Retina (tissue), 1 donor: ENCODE measurements at places on chromosomes 3 and 15.

DNA sequence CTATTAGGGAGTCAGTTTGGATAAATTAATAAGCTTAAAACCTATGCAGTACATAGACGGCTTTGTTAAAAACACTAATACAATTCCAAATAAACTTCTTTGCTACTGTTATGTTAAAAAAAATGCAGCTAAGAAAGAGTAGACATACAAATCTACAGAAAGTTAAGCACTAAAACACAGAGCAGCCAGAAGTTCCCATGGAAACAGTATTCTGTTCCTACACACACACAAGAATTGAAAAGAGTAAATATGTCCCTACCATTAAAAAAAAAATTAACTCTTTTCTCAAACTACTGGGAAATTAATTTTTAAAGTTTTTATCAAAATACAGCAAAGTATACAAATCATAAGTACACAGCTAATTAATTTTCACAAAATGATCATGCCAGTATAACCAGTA, 71.6 kb downstream of the CLASP2 start:
- DNase-seq, result no peak

- DNase-seq, result no peak
These were observed 163.6 kb upstream of the PRICKLE2 start for GRCh38 chr3:64388886-64389285.

- DNase-seq, result no peak
These were observed 108.3 kb downstream of the SV2B start for GRCh38 chr15:91208371-91208770.

- no peak for DNase-seq
These were observed 179.6 kb upstream of the STT3B start for GRCh38 chr3:31353166-31353565.

- no peak for DNase-seq
These were observed 217.4 kb upstream of the CD96 start for GRCh38 chr3:111324645-111325044.

- peak; percentile 71 for DNase-seq
These were observed 77.8 kb upstream of the HES1 start for GRCh38 chr3:194058189-194058571.

DNA sequence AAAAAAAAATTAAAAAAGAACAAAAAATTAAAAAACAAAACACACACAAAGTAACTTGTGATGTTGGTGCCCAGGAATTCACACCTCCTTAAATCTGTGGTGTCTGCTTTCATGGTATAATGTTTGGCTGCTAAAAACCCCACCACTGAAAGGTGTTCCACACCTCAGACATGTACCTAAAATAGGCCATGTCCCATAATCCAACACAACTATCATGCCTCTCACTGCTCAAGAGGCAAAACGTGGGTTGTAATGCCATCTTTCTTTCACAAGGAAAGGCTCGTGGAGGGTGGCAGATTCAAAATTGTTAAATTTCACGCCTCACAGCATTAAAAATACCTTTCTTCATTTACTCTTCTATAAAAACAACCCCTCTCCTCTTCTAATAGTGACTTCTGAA, 29.5 kb downstream of the MKRN2 start:
- DNase-seq, result no peak

DNA sequence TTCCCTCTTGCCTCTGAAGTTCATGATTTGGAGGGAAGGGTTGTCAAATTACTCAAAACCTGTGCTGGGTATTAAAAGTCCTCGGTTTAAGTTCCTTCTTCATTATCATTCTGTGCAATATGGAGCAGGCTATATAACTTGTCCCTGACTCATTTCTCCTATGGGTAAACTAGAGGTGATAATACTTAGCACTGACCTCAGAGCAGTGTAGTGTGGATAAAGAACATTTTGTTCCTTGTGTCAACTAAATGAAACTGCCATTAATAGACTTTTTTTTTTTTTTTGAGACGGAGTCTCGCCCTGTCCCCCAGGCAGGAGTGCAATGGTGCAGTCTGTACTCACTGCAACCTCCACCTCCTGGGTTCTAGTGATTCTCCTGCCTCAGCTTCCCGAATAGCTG, 2.2 kb upstream of the BBX start:
- DNase-seq, result no peak

- no peak for DNase-seq
These were observed 110.4 kb downstream of the TMEM266 start for GRCh38 chr15:76169911-76170800.

DNA sequence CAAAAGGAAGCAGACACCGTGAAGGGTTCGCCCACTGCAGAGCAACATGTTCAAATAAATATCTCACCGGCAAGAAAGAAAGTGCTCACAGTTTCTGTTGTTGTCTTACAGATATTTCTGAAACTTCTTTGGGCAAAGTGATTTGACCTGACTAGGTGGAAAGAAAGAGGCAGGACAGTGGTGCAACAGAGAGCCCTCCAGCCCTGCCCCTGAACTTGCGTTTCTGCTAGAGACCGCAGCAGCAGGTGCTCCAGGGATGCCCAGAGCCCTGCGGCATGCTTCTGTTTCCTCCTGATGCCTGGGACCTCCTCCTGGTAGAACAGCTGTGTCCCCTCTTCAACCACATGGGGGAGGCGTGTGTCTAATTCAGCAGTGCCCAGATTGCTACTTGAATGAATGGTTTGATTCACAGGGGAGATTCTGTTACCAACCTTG, 123.4 kb downstream of the ATP10A start:
- no peak for DNase-seq

GRCh38 chr3:141337991-141338390, 30.3 kb upstream of the ZBTB38 start:
- no peak for DNase-seq

GRCh38 chr3:86978111-86978551, 12.8 kb downstream of the VGLL3 start:
- DNase-seq, result no peak

DNA sequence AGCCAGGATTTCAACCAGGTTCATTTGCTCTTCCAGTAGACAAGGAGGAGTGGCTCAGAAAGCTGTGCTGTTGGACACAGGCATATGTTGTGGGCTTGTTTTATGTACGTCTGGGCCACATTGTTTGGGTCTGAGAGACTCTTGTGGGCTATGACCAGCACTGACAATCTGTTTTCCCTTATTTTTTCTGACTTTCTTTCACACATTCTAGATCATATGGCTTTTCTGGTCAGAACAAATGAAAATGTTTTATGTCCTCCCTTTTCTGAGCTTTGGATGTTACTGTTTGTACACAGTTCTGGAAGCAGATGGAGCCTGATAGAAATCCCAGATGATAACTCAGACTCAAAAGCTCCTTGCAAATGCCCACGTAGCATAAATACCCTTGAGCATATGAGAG, 85.8 kb upstream of the RGMA start:
- DNase-seq, result no peak

- no peak for DNase-seq
These were observed 43.1 kb upstream of the LIMD1 start for GRCh38 chr3:45551214-45552010.

DNA sequence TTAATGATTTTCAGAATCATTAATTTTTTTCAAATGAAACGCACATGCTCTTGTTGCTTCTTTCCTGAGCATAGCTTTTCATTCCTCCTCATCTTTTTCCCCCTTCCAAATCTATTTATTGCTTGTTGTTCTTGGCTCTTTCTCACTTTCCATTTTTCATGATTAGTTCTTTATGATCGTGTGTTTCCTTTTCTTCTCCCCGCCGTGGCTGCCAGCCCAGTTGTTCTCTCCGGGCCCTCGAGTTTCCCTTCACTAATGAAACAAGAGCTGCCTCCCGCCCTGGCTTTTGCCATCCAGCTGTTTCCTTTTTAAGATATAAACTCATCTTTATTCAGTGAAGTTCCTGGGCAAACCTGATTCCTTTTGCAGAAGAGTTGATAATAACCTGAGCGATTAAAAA, 170.2 kb upstream of the NR2F2 start:
- DNase-seq, result no peak

- DNase-seq, result peak; percentile 57
These were observed 120.5 kb downstream of the XXYLT1 start for GRCh38 chr3:195150181-195151118.

DNA sequence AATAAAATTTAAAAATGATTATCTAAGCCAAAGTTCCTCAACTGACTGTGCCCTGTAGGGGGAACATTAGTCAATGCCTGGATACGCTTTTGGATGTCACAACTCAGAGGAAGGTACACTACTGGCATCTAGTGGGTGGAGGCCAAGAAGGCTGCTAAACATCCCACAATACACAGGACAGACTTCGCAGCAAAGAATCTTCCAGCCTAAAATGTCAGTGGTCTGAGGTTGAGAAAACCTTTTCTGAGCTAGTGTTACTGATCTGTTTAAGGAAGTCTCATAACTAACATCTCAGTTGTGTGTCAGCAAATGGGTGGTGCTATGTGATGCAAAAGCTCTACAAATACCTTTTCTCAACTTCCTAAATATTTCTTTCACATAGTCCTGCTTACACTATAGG, 20.9 kb upstream of the LDHAL6B start:
- no peak for DNase-seq

GRCh38 chr3:138354376-138354775, 6.0 kb downstream of the MRAS start:
- no peak for DNase-seq

DNA sequence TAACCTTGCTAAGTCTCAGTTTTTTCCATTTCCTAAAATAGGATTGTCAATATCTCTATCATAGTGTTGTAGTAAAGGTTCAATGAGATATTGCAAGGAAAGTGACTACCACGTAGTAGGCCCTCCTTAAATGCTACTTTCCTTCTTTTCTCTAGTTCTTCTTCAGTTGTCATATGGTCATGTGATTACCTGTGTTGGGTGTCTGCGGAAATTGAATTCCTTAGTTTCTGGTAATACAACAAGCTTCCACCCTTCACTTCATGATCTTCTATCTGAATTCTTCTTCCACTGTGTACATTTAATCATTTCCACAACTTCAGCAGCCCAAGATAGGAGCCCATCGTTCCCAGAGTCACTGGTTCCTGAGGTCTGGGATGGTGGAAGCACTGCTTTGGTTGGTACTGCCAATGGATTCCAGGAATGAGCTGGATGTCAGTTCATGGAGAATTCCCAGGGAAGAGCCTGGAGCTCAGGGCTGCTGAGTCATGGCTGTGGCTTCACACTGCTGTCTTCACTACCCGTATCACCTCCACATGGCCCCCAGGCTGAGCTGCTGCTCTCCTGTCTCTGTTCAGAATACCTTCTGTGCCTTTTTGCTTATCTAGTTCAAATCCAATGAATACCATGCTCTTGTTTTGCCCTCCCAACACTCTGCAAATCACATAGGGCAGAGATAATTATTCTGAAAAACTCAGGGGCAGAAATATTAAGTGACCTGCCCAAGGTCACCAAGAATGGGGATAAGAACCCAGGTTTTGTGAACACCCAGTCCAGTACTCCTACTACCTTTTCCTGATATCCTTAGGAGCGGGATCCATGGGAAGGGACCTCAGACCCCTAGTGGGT, 98.6 kb downstream of the RPL39L start:
- no peak for DNase-seq

- DNase-seq, result no peak
These were observed 26.2 kb upstream of the TFG start for GRCh38 chr3:100682854-100683760.

GRCh38 chr3:141100531-141101320, 49.6 kb downstream of the SPSB4 start:
- DNase-seq, result no peak

GRCh38 chr3:140753865-140754754, 76.2 kb downstream of the TRIM42 start:
- DNase-seq, result no peak

DNA sequence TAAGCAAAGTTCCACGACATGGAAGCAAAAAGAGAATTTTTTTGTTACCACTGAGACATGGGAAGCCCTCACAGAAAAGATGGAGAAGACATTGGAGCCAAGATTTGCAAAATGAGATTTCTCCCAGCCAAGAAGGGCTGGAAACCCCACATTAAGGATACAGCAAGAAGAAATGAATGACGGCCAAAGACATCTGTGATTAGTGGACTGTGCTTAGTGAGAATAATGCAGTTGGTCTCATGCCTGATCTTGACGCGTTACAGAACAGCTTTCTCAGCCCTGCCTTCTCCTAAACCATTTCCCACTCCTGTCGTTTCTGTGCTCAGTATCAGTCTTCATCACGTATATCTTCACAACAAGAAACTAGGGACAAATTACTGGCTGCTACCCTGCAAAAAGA, 45.8 kb upstream of the ARRDC4 start:
- no peak for DNase-seq

DNA sequence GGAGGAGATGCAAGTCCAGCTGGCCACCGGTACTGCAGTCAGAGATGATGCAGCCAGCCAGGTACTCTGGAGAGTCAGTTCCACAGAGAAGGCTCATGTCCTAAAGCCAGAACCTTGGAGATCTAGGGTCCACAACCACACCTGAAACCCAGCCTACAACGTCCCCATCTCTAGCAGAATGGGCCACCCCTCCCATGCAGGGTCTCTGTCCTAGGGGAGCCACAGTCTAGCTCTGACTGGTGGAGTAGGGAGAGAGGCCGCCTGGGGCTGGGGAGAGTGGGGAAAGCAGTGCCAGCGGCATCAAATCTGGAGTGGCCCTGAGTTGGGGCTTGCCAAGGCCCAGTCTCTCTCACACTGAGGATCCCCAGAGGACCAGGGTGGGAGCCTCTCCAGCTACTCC, 43.5 kb downstream of the PTH1R start:
- DNase-seq, result no peak

GRCh38 chr3:73479325-73479724, 145.4 kb downstream of the PDZRN3 start:
- no peak for DNase-seq

GRCh38 chr3:157127831-157128767, 31.8 kb downstream of the CCNL1 start:
- no peak for DNase-seq

GRCh38 chr3:13201851-13202250, 128.6 kb upstream of the IQSEC1 start:
- DNase-seq, result no peak

- no peak for DNase-seq
These were observed 87.6 kb upstream of the SLC25A26 start for GRCh38 chr3:66133050-66133757.

DNA sequence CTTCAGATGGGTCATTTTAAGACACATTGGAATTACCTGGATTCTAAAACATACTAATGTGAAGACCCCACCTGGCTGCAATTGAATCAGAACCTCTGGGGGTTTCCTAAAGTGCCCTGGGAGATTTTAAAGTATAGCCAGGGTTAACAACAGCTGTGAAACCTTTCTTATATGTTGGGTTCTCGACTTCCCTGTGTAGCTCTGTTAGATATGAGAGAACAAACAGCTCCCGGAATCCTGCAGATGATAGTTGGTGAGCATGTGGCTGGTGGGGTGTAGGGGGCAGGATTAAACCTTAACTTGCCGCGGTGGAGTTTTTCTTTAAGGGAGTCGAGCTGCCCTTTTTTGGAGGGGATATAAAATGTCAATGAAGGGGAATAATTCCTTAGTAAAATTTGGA, 12.1 kb downstream of the PLCL2 start:
- no peak for DNase-seq

GRCh38 chr3:12861611-12862010, 20.2 kb upstream of the RPL32 start:
- no peak for DNase-seq

DNA sequence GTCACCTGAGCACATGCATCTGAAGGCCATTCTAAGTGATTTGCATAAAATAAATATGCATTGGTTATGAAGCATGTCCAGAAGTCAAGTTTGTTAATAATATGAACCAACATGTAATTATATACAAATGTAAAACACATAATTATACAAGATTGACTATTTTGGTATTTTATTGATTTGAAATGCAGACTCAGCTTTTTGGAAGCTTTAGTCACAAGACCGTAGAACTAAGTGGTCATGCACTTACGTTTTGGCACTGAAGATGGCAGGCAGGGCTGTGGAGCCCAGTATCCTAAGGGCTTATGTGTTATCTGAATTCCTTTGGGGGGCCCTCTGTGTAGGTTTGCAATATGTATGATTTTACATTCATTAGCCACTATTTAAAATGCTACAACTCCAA, 5.0 kb downstream of the CHRNA7 start:
- DNase-seq, result no peak

GRCh38 chr15:39510001-39510701, 70.7 kb upstream of the THBS1 start:
- DNase-seq, result no peak
